Calu3 (cell line): ENCODE measurements at places on chromosomes 12 and 14.

GRCh38 chr14:63701606-63702299, 26.1 kb downstream of the SGPP1 start:
- DNase-seq: no peak

DNA sequence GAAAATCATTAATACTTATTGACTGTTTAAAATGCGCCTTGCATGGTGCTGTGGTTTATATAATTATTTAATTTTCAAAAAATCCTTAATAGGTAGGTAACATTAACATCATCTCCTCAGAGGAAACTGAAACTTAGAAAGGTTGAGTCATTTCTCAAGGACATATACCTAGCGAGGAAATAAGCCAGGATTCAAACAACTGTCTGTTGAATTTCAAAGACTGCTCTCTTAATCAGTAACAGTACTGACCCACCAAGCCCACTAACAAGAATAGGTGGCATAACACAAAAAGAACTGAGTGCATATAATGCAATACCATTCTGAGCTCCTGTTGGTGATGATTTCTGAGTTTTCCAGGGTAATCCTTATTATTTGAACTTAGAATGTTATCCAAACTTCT, 174.3 kb downstream of the SOX5 start:
- DNase-seq: no peak

- DNase-seq: no peak
Measured at GRCh38 chr12:119841433-119842210, 35.5 kb downstream of the CIT start.

GRCh38 chr14:51482102-51482501, 169.6 kb upstream of the FRMD6 start:
- no peak for DNase-seq

DNA sequence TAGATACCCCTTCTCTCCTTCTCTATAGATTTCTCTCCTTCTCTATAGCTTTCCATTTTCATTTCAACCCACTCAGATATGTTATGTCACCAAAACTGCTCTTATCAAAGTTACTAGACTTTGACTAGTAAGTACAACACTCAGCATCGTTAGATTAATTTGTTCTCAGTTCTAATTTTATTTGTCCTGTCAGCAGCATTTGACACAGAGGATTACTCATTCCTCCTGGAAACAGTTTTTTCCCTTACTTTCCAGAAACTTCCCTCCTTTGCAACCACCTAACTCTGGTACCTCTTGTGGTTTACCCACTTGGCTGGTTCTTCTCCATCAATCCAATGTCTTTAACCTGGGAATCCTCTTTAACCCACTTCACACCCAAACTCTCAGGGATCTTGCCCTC, 423.7 kb downstream of the TMTC2 start:
- no peak for DNase-seq

DNA sequence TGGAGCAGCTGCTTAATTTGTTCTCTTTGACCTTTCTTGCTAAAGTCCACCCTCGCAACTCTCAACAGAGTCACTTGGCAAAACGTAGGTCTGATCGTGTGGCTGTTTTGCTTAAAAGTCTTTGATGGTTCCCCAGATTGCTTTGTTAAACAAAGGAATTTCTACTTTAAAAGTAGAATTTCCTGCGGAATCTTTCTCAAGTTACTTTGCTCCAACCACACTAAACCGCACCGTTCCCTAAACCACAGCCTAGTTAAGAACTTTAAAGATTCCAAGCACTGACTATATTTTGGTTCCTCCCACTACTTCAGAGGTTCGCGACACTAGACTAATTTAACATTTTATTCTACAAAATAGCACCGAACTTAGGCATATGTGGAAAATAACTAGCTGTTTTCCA, 114.8 kb upstream of the FGD4 start:
- no peak for DNase-seq

DNA sequence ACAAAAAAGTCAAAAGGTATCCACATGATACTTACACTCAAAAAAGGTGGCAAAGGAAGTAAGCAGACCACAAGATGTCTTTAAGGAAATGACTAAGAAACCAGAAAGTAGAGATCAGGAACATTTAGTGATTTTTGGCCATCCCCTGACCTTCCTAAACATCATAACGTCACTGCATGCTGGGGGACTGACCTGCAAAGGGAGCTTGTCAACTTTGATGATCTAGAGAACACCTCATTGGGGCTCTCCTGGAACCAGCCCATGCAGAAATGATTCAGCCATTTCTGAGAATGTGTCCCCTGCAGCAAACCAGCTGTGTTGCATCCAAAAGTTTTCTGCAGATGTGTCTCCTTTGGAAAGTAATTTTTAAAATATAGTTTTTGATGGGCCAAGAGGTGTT, 152.2 kb upstream of the RASSF8 start:
- no peak for DNase-seq

GRCh38 chr14:90266441-90267154, 10.2 kb downstream of the PSMC1 start:
- no peak for DNase-seq

GRCh38 chr12:120121766-120122293, 5.3 kb upstream of the RAB35 start:
- no peak for DNase-seq
